ENCODE measurements at places on chromosomes 5 and 9.

GRCh38 chr5:37838152-37838932, 1.5 kb downstream of the GDNF start:
- no peak for DNase-seq

GRCh38 chr9:87199278-87199677, 252.0 kb upstream of the GAS1 start:
- no peak for DNase-seq

DNA sequence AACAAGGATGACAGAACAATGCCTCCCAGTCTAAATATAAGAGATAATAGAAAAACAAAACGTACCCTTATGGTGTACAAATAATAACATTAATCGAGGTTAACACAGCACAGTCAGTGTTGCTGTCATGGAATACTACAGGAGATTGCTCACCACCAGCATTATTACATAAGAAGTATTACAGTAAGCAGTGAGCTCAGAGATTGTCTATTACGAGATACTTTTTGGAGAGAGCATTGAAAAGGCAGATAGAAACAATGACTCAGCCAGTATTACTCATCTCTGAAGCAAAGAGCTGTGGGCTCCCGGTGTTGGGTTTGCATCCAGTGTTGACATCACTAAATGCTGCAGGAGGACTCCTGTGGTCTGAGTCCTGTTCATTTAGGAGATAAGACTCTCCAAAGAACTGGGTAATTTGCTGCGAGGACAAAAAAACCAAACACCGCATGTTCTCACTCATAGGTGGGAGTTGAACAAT, 191.9 kb upstream of the SEMA6A start:
- DNase-seq = no peak

DNA sequence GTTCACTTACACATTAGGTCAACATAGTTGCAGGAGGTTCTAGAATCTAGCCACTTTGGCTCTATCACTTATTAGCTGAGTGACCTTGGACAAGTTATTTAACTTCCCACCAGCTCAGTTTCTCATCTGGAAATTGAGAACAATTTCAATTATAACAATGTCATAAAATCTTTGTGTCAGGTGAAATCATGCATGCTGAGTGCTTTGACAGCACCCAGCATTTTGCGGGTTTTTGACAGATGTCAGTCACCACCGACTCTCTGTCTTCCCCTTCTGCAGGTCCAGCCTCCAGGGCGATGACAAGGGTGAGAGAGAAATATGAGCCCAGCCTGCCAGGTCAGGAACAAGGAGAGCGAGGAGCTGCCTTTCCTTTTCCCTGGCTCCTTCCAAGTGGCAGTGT, 107.1 kb upstream of the TAS2R1 start:
- DNase-seq = no peak

GRCh38 chr9:136494012-136494411, 11.2 kb upstream of the SEC16A start:
- DNase-seq = no peak

- DNase-seq = no peak
Measured at GRCh38 chr9:70485273-70485858, 70.9 kb upstream of the KLF9 start.

DNA sequence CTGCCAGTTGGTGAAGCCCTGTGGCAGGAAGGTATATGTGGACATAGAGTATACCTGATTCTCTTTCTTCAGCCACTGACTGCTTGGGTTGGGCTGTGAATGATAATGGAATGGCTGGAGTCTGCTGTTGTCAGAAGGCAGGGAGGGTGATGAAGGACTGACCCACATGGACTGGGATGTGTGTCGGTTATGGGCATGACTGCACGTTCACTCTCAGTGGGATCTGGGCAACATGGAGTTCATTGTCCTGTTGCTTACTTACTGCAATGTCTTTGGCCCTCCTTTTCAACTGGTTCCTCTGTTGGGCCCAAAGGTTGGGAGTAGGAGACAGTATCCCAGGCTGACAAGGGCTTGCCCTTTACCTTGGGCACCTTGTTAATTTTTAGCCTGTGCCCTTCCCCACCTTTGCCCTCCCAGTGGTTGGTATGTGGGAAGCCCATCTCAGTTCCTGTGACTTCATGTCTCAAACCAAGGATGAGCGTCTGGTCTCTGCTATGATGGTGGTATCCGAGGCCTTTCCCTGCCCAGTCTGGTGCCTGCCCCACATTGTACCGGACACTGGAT, 34.6 kb downstream of the FAXDC2 start:
- DNase-seq = no peak

- no peak for DNase-seq
Measured at GRCh38 chr5:50958852-50959457, 292.5 kb downstream of the PARP8 start.

- no peak for DNase-seq
Measured at GRCh38 chr9:36125062-36125855, 11.3 kb upstream of the GLIPR2 start.

- DNase-seq = no peak
Measured at GRCh38 chr9:92795000-92795399, 30.4 kb upstream of the BICD2 start.

GRCh38 chr9:121261107-121261460, 6.9 kb upstream of the GSN start:
- no peak for DNase-seq

- peak; percentile 8 for DNase-seq
Measured at GRCh38 chr5:175821790-175822211, 49.6 kb upstream of the CPLX2 start.

DNA sequence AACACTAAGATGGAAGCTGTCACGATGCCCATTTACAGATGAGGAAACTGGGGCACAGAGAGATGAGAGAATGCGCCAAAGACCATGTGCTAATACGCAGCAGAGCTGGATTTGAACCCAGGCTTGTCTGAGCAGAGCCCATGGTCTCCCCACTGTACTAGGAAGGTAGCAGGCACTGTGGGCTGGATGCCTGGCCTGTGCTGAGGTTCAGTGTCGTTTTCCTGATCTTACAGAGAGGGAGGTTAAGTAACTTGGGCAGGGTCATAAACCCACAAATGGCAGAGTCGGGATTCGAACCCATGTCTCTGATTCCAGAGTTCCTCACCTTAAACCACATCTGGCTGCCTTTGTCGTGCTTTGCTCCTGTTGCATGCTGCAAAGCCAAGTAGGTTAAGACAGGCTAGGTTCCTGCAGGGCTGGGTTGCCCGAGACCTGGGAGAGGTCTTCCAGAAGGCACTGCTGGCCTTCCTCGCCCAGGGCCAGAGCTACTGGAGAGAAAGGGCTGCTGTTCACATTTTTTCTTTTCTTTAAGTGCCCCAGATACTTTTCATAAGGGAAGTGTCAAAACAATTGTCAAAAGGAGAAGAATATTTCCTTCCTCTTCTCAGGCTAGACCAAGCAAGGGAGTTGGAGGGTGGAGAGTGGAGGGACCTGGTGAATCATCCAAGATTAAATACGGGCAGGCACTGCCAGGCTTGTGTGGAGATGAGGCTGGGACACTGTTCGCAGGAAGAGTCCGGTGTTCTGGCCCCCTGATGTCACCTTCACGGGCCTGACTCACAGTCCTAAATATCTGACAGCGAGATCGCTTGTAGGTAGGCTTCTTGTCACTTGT, 3.2 kb downstream of the NEK6 start:
- DNase-seq = no peak

DNA sequence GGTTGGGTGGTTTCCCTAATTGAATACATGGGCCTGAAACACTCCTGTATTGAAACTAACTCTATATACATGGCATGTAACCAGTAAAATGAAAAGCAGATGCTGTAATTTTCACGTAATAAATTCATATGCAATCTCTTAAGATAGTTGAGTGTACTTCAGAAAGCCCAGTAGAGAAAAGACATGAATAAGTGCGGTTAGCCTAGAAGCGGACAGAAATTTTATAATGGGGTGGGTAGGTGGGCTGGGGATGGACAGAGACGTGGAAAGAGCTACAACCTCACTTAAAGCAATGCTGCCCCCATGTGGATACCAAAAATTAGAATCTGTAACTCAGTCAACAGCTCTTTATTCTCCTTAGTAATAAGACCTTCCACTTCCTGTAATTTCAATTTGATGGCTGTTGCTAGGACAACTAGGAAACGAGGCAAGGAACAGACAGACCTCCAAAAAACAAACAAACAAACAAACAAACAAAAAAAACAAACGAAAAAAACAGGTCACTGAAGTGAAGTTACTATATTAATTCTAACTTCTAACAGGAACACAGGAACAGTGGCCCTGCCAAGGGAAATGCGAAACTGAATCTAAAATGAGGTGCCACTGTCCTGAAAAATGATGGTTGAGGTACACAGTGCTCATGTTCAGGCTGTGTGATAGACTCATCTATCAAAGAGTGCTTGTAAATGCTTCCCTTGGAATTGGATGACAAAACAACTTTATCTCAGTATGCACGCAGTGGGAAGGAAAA, 103.4 kb upstream of the GNA14 start:
- DNase-seq = no peak

- DNase-seq = no peak
Measured at GRCh38 chr9:27851858-27852257, 278.6 kb upstream of the C9orf72 start.

- DNase-seq = no peak
Measured at GRCh38 chr9:71703172-71703872, 65.0 kb downstream of the CEMIP2 start.

DNA sequence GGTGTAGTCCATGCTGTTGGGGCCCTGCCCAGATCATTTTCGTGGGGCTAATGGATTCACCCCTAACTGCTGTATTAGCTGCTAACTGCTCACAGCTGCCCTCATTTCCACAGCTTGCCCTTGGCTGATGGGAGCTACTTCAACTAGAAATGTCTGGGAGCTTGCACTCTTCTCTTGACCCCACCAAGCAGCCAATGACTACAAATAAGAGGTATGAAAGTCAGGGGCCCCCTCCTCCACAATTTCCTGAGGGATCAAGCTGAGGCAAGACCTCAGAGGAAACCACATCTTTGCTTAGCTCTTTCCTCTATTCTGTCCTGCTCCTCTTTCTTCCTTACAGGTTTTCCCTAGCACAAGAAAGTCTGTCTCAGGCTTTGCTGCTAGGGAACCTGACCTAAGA, 397.5 kb downstream of the MLLT3 start:
- no peak for DNase-seq

DNA sequence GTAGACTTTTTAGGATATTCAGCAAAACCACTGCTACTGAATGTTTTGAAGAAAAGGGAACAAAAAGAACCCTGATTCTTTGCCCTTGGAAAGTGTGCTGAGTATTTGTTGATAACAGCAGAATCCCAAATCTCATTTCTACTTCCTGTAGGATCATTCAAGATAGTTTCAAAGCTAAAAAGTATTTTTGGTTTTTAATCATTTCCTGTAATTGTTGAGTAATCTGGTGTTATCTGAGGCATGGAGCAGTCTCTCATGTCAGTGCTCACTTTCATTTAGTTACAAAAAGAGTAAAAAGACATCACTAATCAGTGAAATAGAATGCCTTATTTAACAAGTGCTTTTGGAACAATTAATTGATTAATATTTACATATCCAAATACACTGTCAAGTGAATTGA, 56.1 kb downstream of the ITGA2 start:
- no peak for DNase-seq

- DNase-seq = no peak
Measured at GRCh38 chr9:125049212-125050049, 93.9 kb downstream of the SCAI start.

- no peak for DNase-seq
Measured at GRCh38 chr9:116390303-116391228, 237.0 kb downstream of the PAPPA start.

DNA sequence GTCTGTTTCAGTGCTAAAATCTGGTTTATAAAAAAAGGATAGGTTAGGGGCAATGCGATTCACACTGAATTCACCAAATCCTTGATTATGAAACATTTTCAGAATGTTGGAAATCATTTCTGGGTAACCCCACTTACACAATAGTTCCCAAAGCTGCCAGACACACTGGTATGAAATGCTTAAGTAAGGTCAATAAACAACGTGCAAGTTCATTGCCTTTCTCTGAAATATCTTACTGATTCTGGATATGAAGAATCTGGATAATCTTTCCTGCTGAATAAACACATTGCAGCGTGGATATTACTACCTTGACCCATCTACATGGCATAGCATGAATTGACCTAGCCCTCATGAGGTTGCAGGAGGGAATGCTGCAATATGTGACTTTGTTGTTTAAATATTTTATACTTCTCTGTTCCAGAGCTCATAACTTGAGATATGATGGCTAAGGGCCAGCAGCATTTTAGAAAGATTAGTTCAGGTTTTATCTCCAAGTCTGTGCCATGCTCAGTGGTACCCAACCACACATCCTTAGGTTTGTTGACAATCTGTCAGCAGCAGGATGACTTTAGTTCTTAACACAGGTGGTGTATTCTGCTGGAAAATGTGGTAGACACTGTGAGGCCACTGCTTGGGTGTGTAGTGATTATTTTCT, 121.0 kb downstream of the NREP start:
- no peak for DNase-seq

DNA sequence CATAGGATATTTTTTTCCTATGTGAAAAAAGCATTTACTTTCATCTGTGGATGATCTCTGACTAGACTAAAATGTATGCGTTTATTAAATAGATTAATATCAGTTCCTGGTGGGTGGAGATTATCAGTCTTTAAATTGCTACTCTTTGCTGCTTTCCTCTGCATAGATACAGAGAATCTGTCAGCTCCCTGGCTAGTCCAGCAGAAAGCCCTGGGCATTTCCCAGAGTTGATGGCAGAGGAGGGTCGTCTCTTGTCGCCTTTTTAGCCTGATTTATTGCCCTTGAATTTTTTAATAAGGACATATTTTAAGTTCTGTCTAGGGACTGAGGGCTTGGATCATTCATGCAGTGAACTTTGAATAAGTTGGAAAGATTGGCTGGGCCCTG, 165.5 kb downstream of the CD180 start:
- no peak for DNase-seq

DNA sequence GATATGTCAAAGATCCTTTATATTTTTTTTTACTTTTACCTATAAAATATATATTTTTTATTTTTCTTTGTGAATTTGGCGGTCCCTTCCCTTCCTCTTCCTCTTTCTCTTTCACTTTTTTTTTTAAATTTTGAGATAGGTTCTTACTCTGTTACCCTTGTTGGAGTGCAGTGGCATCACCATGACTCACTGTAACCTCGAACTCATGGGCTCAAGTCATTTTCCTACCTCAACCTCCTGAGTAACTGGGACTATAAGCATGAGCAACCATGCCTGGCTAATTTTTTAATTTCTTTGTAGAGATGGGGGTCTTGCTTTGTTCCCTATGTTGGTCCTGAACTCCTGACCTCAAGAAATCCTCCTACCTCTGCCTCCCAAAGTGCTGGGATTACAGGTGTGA, 258.0 kb upstream of the CLINT1 start:
- DNase-seq = no peak

DNA sequence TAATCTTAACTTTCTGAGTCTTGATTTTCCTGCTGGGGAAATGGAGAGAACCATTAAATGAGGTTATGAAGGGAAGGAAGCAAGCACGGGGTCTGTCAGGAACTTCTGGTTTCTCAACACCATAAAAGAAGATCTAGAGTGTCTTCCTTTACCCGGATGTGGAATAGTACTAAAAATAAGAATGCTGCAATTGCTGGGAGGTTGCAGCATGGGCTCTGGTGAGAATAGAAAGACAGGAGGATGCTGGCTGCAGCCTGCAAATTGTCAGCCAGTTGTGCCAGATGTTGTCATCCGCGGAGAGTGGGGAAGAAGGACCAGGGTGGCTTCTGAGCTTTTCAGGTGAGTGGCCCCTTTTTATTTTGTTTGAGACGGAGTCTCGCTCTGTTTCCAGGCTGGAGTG, 69.3 kb upstream of the STC2 start:
- DNase-seq = no peak
